ENCODE measurements at places on chromosomes 13 and 19.

DNA sequence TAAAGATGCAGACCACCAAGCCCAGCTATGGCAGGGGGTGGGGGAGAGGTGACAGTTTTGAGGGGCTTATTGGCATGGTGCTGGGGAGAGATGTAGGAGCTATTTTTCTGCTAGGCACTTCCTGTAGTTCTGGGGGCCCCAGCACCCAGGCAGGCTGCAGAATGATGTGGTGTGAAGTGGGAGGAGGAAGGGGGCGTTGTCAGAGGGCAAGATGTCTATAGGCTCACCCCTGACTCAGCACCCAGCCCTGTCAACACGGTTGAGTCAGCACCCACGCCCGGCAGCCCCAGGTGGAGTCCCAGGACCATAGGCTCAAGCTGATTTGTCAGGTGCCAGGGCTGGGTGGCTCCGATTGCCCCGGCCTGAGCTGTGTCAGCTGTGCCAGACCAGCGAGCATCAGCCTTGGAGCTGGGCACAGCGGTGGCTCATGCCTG is 5.8 kb downstream of the KLF2 start:
- DNase-seq: peak; percentile 63

DNA sequence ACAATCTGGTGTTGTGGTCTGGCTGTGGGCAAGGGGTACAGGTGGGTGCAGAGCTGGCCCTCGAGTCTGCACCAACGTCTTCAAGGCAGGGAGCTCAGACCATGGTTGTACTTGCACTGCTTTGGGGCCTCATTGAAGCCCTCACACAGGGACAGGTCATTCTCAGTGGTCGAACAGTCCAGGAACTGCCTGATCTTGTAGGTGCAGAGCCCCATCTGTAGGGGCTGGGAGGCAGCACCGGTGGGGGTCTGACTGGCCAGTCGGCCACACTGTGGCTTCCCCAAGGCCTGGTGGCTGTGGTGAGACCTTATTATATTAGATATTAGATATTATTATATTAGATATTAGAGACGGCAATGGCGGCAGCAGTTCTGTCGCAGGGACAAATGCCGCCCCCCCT is 14.0 kb downstream of the S1PR2 start:
- DNase-seq: no peak

GRCh38 chr19:42475366-42475765 is 32.6 kb upstream of the CXCL17 start:
- no peak for DNase-seq

DNA sequence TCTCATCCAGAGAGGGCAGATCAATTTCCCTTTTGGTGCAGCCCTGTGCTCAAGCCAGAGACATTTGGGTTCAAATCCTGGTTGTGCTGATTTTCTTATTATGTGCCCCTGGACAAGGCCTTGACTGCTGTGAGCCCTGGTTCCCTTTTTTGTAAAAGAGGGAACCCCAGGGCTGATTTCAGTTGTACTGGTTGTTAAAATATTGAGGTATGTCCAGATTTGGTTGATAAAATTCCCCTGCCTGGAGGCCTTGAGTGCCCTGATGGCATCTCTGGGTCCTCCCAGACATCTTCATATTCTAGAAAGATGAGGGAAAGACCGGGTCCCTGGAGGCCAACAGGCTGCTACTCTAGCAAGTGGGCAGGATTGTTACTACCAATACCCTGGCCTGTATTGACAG is 14.4 kb upstream of the PLAUR start:
- no peak for DNase-seq

GRCh38 chr13:112103260-112103838 is 36.4 kb downstream of the SOX1 start:
- no peak for DNase-seq

DNA sequence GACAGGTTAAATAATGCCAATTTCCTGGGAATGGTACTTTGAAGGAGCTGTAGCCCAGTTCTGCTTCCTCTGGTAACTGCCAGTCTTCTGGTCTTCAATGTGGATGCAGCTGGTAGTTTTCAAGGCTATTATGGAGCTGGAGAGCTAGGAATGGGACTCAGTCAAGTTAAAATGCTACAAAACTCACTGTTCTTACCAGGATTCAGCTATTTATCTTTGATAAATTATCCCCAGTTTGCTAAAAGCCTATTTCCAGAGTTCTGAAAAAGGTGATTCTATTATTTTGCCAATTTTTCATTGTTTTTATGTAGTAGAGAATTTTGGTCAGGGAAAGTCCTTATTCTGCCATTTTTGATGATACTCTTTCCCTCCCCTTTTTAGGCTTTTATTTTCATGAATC is 40.7 kb downstream of the GARRE1 start:
- DNase-seq: no peak

DNA sequence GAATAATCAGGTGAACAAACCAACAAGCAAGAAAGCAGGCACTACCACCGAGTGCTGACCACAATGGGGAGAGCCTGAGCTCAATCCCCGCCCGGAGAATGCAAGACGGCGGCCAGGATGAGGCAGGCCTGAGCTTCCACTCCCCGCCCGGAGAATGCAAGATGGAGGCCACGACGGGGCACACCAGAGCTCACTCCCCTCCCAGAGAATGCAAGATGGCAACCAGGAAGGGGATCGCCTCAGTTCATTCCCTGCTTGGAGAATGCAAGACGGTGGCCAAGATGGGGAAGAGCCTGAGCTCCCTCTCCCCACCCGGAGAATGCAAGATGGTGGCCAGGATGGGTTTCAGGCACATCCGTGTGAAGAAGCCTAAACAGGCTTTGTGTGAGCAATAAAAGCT is 24.7 kb upstream of the MIER2 start:
- no peak for DNase-seq

GRCh38 chr13:59423708-59424340 is 739.9 kb downstream of the DIAPH3 start:
- no peak for DNase-seq

- peak; percentile 83 for DNase-seq
These were observed 2.1 kb upstream of the CIRBP start for GRCh38 chr19:1266916-1267476.

DNA sequence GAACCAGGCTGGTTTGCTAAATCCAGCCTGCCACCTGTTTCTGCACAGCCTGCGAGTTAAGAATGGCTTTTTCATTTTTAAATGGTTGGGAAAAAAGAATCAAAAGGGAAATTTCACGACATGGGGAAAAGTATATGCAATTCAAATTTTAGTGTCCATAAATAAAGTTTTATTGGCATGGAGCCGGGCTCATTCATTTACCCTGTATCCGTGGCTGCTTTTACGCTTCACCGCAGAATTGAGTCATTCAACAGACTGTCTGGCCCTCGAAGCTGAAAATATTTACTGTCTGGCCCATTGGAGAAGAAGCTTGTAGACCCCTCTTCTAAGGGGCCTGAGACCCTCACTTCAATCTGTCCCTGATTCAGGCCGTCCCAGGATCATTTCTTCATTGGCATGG is 26.1 kb downstream of the IER2 start:
- no peak for DNase-seq

GRCh38 chr13:75180805-75181455 is 301.0 kb downstream of the TBC1D4 start:
- DNase-seq: no peak

GRCh38 chr13:109415057-109415456 is 371.3 kb downstream of the IRS2 start:
- DNase-seq: no peak

- no peak for DNase-seq
These were observed 1434.7 kb upstream of the PCDH20 start for GRCh38 chr13:62850331-62850730.

DNA sequence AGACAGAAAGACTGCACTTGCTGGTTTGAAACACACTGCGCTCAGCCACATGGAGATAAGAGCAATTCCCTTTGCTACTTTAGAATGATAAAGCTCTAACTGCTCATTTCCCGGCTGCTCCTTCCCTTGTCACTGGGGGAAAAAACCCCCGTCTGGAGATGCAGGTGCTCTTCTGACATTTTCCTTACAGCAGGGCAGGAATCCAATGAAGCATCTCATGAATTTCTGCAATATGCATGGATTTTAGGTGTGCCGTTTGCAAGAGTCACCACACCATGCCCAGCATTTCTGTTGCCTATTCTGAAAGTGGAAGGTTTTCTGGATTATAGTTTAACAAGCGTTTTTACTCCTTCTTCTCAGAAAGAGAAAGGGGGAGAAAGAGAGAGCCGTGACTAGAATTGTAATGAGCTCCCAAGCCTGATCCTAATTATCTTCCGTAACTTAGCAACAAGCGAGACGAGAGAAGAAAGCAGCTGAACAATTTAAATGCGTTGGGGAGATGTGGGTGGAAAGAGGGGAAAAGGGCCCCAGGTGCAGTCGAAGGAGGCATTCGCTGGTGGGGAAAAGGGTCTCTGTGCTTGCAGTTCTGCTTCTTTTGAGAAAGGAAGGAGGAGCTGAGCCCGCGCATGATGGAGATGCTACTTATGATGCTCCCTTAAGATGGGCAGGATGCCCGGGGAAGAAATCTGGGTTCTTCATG is 76.6 kb upstream of the SPATA13 start:
- no peak for DNase-seq

- no peak for DNase-seq
These were observed 174.5 kb downstream of the USP12 start for GRCh38 chr13:26996965-26997752.

DNA sequence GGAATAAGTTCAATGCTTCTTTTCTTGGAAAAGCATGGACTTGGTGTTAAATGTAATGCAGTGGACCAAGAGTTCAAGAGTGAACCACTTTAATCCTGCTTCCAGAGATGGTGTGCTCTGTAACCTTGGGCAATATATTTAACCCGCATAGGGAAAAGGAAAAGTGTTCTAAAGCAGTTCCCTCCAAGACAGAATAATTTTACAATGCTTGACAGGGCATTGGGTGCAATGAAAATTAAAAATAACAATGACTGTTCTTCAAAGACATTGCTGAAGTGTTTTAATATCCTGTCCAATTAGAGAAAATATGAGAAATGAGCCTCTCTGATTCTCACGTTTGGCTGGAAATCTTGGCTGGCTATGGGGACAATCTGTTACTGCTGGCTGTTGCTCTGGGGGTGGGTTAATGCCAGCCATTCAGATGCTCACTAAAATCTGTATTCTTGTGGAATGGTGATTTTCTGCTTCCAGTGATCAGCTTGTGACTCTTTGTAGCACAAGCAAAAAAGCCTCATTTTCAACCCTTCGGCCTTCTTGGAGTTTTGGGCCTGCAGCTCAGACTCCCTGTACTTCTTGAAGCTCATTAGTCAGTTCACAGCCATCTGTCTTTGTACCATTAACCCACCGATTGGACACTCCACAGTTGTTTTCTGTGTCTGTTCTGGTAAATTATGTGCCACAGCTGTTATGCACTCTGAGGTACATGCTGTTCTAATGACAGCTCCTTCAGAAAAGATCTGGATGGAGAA is 310.6 kb downstream of the LMO7 start:
- no peak for DNase-seq

DNA sequence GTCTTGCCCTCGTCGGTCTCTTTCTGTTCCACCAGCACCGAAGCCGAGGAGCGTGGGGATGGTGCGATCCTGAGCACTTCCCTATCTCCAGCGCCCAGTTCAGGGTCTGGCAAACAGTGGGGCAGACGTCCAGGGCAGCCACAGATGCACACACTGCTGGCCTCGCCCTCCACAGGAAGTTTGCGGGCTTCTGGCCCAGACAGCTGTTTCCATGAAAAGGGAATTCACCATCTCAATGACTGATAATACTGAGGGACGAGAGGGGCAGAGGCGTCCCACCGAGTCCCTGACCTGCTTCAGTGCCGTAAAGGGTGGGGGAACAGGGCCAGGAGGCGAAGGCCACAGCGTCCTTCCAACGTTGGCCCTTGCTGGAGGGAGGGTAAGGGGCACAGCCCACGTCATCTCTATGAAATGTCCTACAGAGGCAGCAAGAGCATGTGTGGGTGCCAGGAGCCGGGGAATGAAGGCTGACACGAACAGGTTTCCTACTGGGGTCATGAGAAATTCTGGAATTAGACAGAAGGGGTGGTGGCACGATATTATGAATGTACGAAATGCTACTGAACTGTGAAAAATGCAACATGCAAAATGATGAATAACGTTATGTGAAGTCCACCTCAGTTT is 19.5 kb downstream of the SHC2 start:
- DNase-seq: no peak

DNA sequence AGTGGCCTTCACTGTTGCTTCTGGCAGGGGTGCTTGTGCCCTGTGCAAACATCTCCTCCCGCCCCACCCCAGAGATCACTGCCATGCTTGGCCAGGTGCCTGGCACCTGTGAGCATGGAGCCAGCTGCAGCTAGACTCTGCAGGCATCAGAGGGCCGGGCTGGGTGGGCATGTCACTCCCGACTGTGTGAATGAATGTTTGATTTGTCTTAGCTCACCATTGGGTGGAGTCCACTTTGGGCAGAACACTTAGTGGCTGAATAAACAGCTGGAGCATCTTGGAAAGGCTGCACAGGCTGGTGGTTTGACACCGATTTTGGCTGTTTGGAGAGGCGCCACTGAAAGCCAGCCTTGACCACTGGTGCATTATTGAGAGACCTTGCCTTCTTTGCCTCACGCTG is 267.3 kb downstream of the DLEU7 start:
- no peak for DNase-seq

DNA sequence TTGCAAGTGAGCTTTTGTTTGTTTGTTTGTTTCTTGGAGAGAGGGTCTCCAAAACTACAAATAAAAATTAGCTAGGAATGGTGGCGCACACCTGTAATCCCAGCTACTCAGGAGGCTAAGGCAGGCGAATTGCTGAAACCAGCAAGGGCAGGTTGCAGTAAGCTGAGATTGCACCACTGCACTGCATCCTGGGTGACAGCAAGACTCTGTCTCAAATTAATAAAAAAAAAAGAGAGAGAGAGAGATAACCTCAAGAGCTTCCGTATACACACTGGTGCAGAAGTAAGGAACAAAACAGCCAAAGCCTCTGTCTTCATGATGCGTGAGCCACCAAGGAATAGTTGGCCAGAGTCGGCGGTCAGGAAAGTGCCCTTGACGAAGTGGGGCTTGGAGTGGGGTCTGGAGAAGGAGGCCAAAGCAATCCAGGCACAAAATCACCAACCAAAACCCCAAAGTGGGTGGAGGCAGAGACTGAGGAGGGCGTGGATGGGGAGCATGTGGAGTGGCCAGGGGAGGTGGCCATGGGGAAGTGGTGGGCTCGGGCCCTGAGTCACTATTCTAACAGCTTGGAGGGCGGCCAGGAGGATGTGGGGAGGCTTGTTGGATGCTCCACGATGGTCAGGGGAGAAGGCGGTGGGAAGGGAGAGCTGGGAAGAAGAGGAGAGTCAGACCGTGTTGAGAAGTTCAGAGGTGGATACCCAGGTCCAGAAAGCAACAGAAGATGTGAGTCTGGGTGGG is 21.2 kb upstream of the TOMM40 start:
- DNase-seq: no peak

GRCh38 chr13:55087085-55087484 is 2053.6 kb upstream of the PRR20A start:
- no peak for DNase-seq

DNA sequence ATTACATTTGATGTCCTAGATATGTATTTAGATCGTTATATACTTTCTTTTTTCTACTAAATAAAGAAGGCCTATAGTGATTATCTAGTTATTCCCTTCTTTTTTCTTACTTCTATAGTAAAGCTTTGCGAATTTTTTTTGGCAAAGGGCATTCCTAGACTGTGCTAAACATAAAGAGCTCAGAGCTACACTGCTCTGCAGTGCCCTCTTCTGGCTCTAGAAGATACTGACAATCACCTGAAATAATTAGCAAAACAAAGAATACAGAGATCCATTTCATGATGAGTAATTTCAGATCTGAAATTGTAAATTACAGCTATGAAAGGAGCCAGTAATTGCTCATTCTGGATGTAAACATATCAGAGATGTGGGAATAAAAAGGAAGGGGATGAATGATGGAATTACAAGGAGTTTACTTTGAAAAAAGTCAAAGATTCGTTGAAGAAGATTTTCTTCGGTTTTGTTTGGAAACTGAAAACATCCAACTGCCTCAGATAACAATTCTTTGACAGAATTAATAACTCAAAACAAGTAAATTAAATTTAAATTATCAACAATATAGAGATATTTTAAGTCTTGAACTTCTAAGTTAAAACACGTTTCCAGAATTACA is 288.5 kb downstream of the NALCN start:
- no peak for DNase-seq
